CD4-positive, alpha-beta T cell treated with Interleukin-4 for 4 hours (primary cell): ENCODE measurements at places on chromosomes 4 and X.

- DNase-seq, result peak; percentile 13
Measured at GRCh38 chr4:77145842-77146185, 11.2 kb upstream of the CCNG2 start.

DNA sequence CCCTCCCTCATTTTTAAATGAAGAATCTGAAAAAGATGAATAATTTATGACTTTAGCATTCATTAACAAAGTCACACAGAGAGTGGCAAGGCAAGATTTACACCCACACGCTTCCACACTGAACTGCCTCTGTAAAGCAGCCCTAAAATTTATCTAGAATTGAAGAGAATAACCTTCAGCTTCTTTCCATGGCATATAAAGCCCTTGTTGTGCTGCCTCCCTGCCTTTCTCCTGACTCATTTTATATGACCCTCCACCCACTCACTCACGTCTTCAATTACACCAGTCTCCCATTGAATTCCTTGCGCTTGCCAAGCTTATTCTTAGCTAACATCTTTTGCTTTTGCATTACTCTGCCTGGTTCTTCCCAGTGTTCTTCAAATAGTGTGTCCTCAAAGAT, 2649.3 kb downstream of the PCDH7 start:
- DNase-seq, result no peak

- DNase-seq, result no peak
Measured at GRCh38 chrX:151692825-151693224, 2.4 kb upstream of the PRRG3 start.

DNA sequence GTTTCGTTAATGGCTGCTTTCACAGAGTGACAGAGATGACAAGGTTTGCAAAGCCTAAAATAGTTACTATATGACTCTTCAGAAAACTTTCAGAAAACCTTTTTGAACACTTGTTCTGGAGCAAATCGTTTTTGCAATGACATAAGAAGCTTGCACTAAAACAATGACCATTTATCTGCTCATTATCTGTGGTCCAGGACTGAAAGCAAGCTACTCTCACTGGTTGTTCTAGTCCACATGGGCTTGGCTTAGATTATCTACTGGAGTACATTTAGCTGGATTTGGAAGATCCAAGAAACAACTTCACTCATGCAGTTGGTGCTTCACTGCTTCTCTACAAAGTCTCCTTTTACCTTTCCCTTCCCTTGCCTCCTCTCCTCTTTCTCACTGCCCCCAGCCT, 1836.4 kb upstream of the AGA start:
- no peak for DNase-seq

DNA sequence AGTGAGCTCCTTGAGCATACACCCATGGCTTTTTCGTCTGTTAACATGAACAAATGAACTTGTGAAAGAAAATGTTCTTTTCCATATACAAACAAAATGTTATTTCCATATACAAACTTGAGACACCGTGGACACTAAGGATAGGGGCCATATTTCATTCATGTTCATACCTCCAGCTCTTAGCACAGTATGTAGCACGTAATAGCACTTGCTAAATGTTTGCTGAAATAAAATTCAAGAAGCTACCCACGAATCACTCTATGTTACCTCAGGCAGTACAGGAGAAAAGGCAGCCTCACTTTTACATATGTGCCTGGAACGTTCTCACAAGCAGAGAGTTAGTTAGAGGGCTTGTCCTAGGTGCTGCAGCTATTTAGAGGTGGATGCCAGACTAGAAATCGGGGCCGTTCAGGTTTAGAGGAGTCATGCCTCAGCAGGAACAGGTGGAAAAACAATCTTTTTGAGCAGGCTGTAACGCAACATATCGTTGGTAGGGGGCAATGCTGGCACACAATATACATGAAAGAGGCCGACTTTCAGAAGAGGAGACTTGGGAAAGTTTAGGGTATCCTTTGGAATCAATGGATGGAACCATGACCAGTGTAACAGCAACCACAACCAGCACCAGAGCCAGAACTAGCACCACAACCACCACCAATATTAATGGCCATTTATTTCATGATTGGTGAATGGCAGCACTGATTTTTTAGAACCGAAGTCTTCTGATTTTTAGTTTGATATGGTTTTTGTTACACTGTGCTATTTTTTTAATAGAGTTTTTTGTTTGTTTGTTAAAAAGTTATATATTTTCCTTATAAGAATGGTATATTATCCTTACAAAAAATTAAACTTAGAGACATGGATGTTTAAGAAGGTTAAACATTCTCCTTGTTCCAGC, 14.8 kb upstream of the PAQR3 start:
- no peak for DNase-seq

DNA sequence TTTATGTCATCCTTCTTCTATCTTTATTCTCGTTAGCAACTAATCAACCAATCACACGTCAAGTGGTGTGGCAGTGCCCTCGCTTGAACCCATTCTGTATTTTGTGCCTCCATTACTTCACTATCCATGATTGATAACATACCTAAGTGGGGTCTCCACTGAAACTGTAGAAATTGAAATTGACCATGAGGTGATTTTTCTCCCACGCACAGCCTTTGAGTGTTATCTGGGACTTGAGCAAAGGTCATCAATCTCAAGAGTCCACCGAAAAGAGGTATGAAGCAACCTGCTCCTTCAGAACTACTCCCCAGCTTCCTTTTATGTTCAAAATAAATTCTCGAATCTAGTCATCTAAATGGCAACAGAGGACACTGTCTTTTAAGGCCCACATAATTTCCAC, 111.1 kb downstream of the SCD5 start:
- DNase-seq, result no peak

DNA sequence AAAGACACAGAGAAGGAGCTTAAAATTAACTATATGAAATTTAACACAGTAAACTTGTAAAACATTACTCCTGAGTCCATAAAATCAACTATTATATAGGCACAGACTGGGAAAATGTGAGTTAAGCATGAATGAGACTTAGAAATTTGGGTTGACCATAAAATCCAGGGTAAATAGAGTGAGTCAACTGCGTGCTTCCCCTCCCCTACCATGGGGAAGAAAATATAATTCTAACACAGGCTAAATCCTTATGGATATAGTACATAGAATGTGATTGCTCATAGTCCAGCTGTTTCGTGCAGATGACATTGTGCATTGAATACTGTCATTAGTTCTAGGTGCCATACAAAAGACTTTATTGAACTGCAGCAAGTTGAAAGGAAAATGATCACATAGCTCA, 42.2 kb downstream of the KLHL5 start:
- no peak for DNase-seq

GRCh38 chr4:99574530-99575324, at the start of gene MTTP:
Gene MTTP (plus strand): TSS chr4:99574824. CDS start chr4:99574910, 86 bp downstream.
- no peak for DNase-seq

DNA sequence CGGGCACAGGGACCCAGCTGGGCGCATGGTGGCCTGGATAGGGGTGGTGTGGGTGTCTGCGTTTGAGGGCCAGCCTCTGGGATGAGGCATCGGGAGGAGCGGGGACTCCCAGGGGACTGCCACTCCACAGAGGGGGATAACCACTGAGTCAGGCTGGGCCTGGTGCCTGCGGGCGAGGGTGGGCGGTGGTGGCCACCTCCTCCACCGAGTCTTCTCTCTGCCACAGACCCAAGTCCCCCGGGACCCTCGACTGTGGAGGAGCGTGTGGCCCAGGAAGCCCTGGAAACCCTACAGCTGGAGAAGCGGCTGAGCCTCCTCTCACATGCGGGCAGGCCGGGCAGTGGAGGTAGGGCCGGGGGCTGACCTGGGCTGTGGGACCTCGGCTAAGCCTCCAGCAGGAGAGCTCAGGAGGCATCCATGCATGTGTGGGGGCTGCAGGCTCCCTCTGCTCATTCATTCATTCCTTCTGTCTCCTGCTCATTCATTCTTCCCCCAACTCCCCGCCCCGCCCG, 26.4 kb downstream of the DOK7 start:
- DNase-seq, result no peak

DNA sequence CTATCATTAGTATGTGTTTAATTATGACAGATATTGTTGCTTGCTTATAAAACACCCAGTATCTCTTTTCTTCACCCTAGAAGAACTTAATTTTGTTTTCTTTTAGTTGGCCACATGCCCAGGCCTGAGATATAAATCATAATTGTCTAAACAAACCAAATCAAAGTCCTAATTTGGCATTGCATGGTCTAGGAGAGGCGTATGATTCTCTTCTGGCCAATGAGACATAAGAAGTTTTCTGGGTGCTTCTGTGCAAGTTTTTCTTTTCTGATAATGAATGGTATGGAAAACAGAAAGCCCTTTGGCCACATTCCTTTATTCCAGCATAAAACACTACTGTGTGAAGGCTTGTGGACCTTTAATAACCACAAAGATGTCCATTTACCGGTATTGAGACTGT, 192.9 kb upstream of the CTSO start:
- DNase-seq, result no peak

GRCh38 chrX:112678831-112679230, 907 bp downstream of the LHFPL1 start:
- DNase-seq, result no peak

GRCh38 chrX:45697591-45697990, 496.9 kb upstream of the DIPK2B start:
- no peak for DNase-seq

DNA sequence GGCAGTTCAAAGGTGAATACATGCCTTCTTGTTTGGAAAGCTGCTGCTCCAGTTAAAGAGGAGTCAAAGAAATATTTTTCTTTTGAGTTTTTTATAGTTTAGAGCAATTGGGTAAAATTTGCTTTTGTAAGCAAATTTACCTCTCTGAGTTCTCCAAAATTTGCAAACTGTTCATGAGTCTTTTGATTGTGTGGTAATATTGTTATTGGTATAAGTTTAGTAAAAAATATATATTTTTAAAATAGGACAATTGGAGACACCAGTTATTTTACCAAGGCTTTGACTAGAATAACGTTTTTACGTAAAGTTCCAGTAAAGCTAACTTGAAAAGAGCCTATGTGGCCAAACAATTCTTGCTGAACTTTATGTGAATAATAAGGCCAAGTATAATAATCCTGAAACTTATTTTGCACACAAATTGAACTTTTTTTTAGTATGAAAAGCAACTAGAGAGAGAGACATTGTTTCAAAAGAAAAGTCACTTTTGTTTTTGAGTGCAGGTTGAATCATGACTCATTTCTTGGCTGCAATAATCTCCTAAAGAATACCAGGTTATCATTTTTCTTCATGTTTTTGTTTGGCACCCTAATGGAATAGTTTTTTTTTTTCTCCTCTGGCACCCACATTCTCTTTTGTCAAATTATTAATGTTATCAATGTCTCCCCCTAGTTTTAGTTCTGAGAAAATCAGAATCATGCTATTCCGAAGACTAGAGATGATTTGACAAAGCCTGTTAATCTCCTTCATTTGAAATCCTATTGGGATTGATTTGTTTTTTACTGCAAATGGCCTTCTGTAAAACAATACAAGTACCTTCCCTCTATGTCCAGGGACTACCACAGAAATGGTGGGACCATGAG, 57.1 kb downstream of the UGT2B10 start:
- DNase-seq, result no peak

- peak; percentile 37 for DNase-seq
Measured at GRCh38 chr4:98639523-98639922, 18.9 kb downstream of the TSPAN5 start.

GRCh38 chr4:73692254-73692653, 48.1 kb upstream of the CXCL8 start:
- DNase-seq, result no peak

DNA sequence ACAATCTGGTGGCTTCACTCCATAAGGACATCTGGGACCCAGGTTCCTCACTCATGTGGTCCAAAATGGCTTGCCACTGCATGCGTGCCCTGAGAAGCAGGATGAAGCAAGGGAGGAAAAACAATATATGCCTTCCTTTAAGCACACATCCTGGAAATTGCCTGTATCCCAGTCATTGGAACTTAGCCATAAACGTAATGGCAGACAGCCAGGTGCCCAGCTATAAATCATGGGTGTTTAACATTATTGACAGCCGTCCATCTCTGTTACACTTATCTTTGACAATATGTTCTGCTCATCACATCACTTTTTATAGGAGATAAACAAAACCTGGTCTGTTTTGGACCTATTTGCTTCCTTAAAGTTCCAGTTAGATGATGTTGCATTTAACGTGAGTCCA, 181.0 kb downstream of the AASDH start:
- no peak for DNase-seq

GRCh38 chrX:153412746-153413720, 1.8 kb downstream of the ZFP92 start:
- DNase-seq, result no peak

GRCh38 chr4:80462621-80463091, 127.1 kb downstream of the CFAP299 start:
- DNase-seq, result no peak

GRCh38 chr4:148857239-148857972, 415.2 kb upstream of the NR3C2 start:
- no peak for DNase-seq
